Left lung (tissue), 14 donors: ENCODE measurements at places on chromosomes 2 and 18. TPM values are rescaled to one million over a fixed set of nuclear protein-coding genes. Genes with fewer than 3 reads are reported as not detected.

- no peak for DNase-seq
These were observed 4.6 kb downstream of the LAMA3 start for GRCh38 chr18:23693846-23694245.

- DNase-seq, result no peak
These were observed 4.4 kb upstream of the CAB39 start for GRCh38 chr2:230708204-230708603.

GRCh38 chr2:113770929-113771328 is 14.5 kb upstream of the SLC35F5 start:
- no peak for DNase-seq

Gene WNT6
- not detected for total RNA-seq

- DNase-seq, result no peak
These were observed 27.3 kb downstream of the DCDC2C start for GRCh38 chr2:3730646-3731045.

DNA sequence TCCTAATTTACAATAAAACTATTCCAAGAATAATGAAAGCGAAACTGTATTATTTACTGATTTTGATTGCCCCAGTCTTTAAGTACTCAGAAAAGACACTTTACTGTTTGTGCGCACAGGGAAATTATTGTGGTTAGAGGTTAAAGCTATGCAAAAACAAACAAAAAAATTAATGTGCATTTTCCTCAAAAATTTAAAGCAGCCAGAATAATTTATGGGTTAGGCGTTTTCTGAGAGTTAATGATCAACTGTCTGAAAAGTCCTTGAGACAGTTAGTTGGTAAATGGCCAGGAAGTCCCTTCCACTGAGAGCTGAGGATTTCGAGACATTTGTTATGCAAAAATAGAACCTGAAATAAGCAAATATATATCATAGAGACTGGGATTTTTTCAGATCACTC is 143.3 kb downstream of the IRS1 start:
- no peak for DNase-seq

Gene DLX1
- not detected for total RNA-seq

DNA sequence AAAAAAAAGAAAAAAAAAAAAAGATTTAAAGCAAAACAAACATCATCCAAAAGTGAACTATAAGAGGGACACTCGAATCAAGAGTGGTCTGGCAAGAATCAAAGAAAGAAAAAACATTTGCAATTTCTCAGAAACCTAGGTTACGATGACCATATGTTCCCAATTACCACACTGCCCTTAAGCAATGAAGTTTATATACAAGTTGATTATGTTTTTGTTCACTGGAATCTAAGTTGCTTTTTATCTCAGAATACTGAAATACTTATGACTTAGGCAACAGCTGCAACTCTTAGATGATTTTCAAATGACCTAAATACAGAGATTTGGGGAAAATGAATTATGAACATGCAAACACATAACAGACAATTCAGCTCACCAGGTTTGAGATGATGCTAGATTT is 597.1 kb upstream of the CHAC2 start:
- DNase-seq, result peak; percentile 81

Gene PARD6G
- total RNA-seq, result 6.9 TPM

Gene EPHA4
- 17.7 TPM for total RNA-seq

GRCh38 chr18:34880882-34881834 is 160.1 kb upstream of the MAPRE2 start:
- no peak for DNase-seq

- no peak for DNase-seq
These were observed 97.0 kb upstream of the CERS6 start for GRCh38 chr2:168359082-168359481.

Gene KIAA2012
- not detected for total RNA-seq

Gene SERPINB12
- total RNA-seq, result not detected

DNA sequence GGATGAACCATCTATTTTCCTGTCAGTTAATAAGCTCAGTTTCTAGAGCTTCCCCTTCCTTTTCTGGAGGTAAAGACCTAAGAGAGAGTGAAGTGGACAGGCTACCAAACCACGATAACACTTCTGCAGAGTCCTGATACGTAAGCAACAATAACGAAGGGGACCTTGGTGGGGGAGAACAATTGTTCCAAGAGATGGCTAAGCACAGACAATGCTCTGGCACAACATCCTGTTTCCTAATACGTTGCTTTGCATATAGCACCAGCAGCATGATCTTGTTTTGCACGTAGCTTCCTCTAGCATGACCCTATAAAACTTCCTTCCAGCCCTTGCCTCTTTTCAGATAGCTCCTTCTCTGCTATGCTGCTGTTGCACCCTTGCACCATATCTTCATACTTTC is 247.3 kb downstream of the RAD51AP2 start:
- no peak for DNase-seq

DNA sequence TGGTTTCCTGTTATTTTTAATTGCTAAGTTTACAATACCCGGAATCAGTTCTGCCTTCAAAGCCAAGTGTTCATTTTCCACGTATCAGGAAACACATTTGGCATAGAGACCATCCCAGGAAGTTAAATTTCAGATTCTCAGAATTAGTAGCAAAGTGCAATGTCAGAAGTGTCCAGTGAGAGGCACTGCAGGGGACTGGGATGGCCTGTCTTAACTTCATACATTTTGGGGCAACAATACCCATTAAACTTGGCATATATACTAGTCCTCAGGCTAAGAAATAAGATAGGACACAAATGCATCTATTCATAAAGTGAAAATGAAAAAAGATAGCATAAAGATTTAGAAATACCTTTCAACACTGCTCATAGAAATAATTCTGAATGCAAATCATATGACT is 1.5 kb upstream of the IL1RL2 start:
- DNase-seq, result no peak

DNA sequence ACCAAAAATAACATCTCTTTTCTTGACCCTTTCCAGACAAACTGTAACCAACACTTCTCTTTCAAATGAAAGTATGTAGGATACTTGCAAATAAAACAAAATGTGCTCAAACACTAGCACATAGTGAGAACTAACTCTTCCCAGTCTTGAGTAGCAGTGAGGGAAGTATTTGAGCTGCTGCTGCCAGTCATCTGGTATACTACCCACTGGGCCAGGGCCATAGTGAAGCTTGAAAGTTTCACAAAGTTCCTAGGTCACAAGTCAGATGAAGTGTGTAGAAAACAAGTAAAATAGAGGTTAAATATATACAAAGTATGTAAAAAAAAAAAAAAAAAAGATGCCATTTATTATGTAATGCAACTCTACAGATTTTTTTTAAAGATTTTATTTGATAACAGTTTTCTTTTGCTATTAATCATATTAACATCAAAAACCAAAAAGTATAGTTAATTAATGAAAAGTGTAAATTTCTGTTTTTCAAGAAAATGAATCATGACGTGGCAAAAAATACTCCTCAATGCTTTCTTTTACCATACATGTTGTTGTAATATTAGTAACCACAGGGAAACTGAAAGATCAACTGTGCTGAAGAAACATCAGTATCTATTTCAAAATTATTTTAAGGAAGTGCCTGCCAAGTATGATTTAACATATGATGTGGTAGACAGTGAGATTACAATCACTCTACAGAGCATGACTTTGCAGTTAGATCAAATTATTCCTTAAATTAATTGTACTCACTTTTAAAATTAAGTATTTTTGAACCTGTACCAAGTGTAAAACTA is 21.6 kb upstream of the TRIB2 start:
- no peak for DNase-seq

DNA sequence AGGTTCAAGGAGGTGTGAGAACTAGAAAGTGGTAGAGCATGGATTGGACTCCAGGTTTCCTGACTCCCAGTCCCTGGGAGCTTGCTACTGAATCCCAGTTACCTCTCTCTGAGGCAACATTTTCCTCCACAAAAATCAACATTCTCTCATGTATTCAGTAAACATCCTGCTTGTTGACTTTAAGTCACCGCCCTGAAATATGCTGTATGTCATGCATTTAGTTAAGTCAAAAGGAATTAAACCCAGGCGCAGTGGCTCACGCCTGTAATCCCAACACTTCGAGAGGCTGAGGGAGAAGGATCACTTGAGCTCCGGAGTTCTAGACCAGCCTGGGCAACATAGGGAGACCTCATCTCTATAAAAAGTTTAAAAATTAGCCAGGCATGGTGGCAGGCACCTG is 3.8 kb downstream of the MATN3 start:
- no peak for DNase-seq

GRCh38 chr2:27492557-27492956 is 2.4 kb downstream of the FNDC4 start:
- DNase-seq, result no peak

Gene ARHGAP25
- total RNA-seq, result 16.5 TPM

Gene MRO
- 0.58 TPM for total RNA-seq

- no peak for DNase-seq
These were observed 422.7 kb downstream of the FBXO15 start for GRCh38 chr18:73724958-73725357.

- no peak for DNase-seq
These were observed 135.0 kb downstream of the ANTXR1 start for GRCh38 chr2:69147841-69148533.
